ENCODE measurements at places on chromosomes 3 and 15. TPM values are rescaled to one million over a fixed set of nuclear protein-coding genes. Genes with fewer than 3 reads are reported as not detected.

DNA sequence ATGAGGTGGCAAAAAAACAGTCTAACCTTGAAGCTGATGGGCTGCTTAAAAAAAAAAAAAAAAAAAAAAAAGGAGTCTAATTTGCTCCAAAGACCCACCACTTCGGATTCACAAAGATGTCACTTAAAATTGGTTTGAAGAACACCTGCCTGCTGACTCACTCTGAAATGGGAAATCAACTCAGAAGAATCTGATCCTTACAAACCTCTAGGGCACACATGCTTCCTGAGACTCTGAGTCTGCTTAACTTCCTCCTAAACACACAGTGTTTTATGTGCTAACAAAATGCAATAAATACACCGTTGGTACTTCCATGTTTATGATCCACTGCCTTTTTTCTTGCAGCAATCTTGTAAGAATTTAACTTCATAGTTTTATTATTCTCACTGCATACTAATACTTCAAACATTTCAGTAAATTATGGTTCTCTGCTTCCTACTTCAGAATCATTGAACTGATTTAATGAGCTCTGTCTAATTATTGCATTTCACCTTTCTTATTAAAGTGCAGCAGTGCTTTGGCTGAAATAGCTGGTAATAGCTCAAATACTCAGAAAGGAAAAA is 73.0 kb upstream of the FRMD4B start:
- no peak for DNase-seq

DNA sequence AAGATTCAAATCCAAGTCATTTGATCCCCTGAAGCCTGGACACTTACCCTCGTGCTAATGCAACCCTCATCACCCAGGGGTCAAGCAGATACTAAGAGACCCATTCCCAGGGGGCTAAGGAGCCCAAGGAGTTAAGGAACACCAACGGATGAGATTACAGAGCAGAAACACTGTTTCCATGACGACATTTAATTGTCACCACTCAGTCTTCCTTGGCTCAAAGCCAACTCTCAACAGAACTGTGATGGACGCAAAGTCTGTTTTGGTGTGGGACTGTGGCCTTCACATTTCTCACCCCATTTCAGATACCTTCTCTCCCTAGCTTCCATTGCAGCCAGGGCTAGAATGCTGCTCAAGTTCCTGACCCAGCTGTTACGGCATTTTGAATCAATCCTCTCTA is 383.5 kb upstream of the WNT5A start:
- no peak for DNase-seq

DNA sequence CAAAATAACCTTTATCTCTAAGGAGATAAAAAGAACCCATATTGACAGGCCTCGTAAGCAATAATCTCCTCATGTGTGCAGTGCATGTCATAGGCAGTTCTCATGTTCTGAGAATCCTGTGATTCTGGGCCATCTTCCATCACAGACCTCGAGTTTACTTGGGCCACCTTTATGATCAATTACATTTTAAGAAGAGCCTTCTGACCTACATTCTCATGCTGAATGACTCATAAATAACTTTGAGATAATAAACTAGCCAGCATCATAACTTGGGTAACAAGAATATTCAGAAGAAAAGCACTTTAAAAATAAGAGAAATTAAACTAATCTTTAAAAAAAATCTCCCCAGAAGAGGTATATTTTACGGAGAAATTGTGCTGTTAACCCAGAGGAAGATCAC is 310.7 kb upstream of the ZNF717 start:
- DNase-seq: no peak

GRCh38 chr3:34283751-34284150 is 485.3 kb downstream of the PDCD6IP start:
- DNase-seq: no peak

Gene AQP9
- total RNA-seq: 22.1 TPM

Gene USP4
- total RNA-seq: 57.7 TPM
